Activated CD8-positive, alpha-beta T cell treated with anti-CD3 and anti-CD28 coated beads for 36 hours (primary cell): ENCODE measurements at places on chromosomes 2 and 18. TPM values are rescaled to one million over a fixed set of nuclear protein-coding genes. Genes with fewer than 3 reads are reported as not detected.

DNA sequence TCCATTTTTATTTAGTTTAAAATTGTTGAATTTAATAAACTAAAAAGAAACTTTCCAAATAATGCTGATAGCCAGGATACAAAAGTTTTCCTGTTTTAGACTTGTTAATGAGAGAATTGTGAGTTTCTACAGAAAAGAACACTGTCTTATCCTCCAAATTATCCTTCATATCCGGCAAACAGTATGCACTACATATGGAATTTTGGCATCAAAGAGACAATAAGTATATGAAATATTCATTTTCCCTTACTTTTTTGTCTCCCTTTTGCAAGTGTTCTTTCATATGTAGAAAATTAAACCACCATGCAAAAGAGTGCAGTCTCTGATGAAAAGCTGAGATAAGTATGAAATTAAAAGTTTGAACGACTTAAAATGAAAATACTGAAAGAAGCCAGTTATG is 159.4 kb downstream of the UBE2E3 start:
- H3K27ac ChIP-seq = peak overlapping the region; percentile 19
- peaks cover 72% of the 10 kb centered on the region for H3K4me1 ChIP-seq
- no peaks in the 10 kb centered on the region for H3K27me3 ChIP-seq
- H3K4me3 ChIP-seq = no peak overlapping the region
- DNase-seq = no peak

DNA sequence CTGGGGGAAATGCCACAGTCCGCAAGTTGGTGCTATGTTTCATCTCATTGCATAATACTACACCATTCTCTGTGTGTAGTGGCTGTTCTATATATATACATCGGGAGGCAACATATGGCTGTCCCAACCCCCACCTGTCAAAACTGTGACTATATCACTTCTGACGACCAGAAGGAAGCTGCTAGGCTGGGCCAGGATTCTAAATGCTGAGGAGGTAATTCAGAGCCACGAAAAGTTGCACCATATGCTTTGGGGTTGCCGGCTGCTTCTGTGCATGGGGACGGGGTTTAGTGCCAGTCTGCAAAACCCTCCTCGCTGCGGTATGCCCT is 117.3 kb downstream of the MSH2 start:
- peaks cover 3% of the 10 kb centered on the region for H3K36me3 ChIP-seq
- peak; percentile 19 for DNase-seq
- H3K4me1 ChIP-seq = peaks cover 18% of the 10 kb centered on the region

- peaks cover under 1% of the 10 kb centered on the region for H3K36me3 ChIP-seq
- DNase-seq = peak; percentile 69
- peaks cover 13% of the 10 kb centered on the region for H3K27me3 ChIP-seq
- peaks cover 38% of the 10 kb centered on the region for H3K4me1 ChIP-seq
- H3K4me3 ChIP-seq = peak overlapping the region; percentile 31
Measured at GRCh38 chr18:13217466-13217961, 1.0 kb upstream of the LDLRAD4 start.

GRCh38 chr18:26468931-26469340 is 79.4 kb downstream of the KCTD1 start:
- no peak overlapping the region for H3K4me3 ChIP-seq
- DNase-seq = peak; percentile 16
- no peaks in the 10 kb centered on the region for H3K27me3 ChIP-seq
- no peak overlapping the region for H3K27ac ChIP-seq
- H3K4me1 ChIP-seq = no peaks in the 10 kb centered on the region

- no peak for DNase-seq
- no peaks in the 10 kb centered on the region for H3K4me1 ChIP-seq
- H3K27ac ChIP-seq = no peak overlapping the region
- no peaks in the 10 kb centered on the region for H3K36me3 ChIP-seq
- H3K27me3 ChIP-seq = peaks cover 7% of the 10 kb centered on the region
Measured at GRCh38 chr18:60018618-60019462, 119.0 kb downstream of the PMAIP1 start.

- peaks cover 55% of the 10 kb centered on the region for H3K27me3 ChIP-seq
- no peak overlapping the region for H3K4me3 ChIP-seq
- H3K27ac ChIP-seq = no peak overlapping the region
- H3K36me3 ChIP-seq = no peaks in the 10 kb centered on the region
Measured at GRCh38 chr2:29920130-29920577, 1.2 kb downstream of the ALK start.

DNA sequence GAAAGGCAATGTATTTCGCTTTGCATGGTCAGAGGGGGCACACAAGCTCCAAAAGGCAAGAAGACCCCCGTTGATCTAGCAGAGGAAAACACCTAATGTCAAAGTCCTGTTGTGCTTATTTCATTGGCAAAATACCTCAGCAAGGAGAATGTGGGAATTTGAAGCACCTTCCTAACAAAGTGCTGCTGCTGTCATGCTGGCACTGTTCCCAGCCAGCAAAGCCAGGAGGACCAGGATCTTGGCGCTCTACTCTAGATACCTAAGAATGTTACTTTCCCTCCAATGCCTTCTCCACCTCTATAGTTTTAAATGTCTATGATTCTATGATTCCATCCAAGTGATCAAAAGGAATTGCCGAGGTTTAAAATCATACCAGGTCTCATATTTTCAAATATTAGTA is 867.9 kb upstream of the POU3F3 start:
- H3K4me3 ChIP-seq = no peak overlapping the region
- H3K27ac ChIP-seq = no peak overlapping the region
- H3K36me3 ChIP-seq = no peaks in the 10 kb centered on the region
- H3K4me1 ChIP-seq = no peaks in the 10 kb centered on the region
- no peak for DNase-seq
- H3K27me3 ChIP-seq = no peaks in the 10 kb centered on the region

DNA sequence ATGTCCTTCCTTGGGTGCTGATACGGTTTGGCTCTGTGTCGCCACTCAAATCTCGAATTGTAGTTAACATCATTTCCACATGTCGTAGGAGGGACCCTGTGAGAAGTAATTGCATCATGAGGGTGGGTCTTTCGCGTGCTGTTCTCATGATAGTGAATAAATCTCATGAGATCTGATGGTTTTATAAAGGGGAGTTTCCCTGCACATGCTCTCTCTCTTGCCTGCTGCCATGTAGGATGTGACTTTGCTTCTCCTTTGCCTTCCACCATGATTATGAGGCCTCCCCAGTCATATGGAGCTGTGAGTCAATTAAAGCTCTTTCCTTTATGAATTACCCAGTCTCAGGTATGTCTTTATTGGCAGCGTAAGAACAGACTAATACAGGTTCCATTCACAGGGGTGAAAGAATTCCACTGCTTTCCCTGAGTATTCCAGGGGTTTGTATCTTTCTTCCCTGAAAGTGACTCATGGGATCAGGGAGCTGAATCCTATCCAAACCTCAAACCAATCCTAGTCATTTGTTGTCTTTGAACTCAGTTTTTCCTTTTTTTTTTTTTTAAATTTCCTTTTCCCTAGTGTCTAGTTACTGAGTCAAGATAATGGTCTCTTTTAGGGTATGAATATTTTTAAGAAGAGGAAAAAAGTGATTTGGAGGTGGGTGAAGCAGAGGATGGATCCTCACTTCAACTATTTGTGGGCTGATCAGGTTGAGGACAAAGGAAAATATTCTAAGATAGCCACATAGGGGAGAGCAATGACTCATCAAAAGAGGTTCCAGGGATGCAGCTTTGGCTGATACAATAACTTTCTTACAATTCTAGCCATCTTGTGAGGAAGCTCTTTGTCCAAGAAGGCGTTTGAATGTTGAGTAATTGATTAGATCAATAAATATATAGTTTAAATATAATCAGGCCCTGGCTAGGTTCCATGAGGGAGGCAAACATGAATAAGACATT is 19.5 kb upstream of the KCNE4 start:
- no peak overlapping the region for H3K27ac ChIP-seq
- no peak overlapping the region for H3K4me3 ChIP-seq
- peaks cover 2% of the 10 kb centered on the region for H3K27me3 ChIP-seq
- no peak for DNase-seq

DNA sequence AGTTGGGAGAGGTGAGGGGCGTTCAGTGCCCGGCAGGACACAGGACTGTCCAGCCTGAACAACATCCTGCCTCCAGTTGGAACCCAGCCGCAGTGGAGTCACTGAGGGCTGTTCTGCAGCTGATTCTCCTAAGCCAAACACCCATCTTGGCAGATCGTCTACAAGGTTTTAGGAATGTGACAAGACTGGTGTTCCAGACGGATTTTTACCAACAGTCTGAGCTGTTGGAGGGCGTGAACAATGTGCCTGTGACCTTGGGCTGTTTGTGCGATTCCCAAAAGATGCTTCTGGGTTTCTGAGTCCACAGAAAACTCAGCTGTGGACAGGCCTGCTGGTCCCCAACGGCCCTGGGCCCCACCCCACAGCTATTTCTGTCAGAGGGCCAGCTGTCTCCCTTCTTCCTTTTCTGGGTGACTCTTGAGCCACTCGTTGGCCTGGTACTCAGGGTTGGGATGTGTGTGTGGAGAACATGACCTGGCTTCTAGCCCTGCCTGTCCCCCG is 5.7 kb downstream of the LRRFIP1 start:
- H3K36me3 ChIP-seq = no peaks in the 10 kb centered on the region
- DNase-seq = no peak
- H3K27ac ChIP-seq = no peak overlapping the region

- H3K4me1 ChIP-seq = no peaks in the 10 kb centered on the region
- peak; percentile 49 for DNase-seq
- H3K36me3 ChIP-seq = no peaks in the 10 kb centered on the region
- H3K27ac ChIP-seq = no peak overlapping the region
Measured at GRCh38 chr2:180125245-180125962, 118.3 kb upstream of the CWC22 start.

GRCh38 chr2:54455563-54456361 is at the start of gene SPTBN1:
Gene SPTBN1 (plus strand): TSS chr2:54456327. CDS start chr2:54526419, 70,092 bp downstream.
- H3K36me3 ChIP-seq = no peaks in the 10 kb centered on the region
- no peak within 1 kb of the TSS for H3K27ac ChIP-seq
- peak; percentile 37 for DNase-seq
- H3K4me1 ChIP-seq = peaks cover 16% of the 10 kb centered on the region
- H3K4me3 ChIP-seq = peak within 1 kb of the TSS; percentile 75

- no peak for DNase-seq
- no peaks in the 10 kb centered on the region for H3K36me3 ChIP-seq
- H3K4me3 ChIP-seq = no peak overlapping the region
Measured at GRCh38 chr18:52254367-52254766, 85.6 kb upstream of the DCC start.

DNA sequence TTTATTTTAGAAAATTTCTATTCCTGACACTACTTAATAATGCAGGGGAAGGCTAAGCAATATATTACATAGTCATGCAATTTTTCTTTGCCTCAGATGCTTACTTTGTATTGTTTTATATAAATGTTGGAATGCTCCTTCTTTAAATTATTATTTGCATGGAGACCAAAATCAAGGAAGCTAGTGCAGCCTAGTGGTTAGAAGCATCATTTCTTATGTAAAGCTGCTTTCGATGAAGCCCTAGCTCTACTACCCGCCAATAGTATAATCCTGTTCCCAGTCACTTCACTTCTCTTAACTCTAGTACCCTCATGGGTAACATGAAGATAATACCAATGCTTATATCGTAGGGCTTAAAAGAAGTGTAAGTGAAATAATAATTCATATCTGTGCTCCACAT is 198.9 kb downstream of the LRATD1 start:
- no peaks in the 10 kb centered on the region for H3K27me3 ChIP-seq
- no peak for DNase-seq
- no peaks in the 10 kb centered on the region for H3K4me1 ChIP-seq

GRCh38 chr18:9827793-9828505 is 57.8 kb upstream of the TXNDC2 start:
- peak; percentile 28 for DNase-seq
- no peaks in the 10 kb centered on the region for H3K36me3 ChIP-seq
- H3K4me1 ChIP-seq = no peaks in the 10 kb centered on the region
- H3K27ac ChIP-seq = no peak overlapping the region
- peaks cover 4% of the 10 kb centered on the region for H3K27me3 ChIP-seq
- no peak overlapping the region for H3K4me3 ChIP-seq

DNA sequence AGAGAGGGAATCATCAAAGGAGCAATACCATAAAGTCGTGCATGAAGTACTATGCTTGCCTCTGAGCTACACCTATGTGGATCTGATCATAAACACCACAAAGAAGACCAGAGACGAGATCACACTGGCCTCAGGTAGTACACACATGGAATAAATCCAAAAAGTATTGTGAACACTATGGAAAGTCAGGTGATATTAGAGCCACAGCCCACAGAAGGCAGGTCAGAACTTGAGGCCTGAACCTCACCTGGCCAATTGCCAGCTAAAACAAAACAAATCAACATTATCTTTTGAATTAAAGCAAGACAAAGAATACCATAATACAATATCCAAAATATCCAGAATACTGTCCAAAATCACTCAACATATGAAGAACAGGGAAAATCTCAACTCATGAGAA is 371.1 kb downstream of the NCKAP5 start:
- H3K36me3 ChIP-seq = no peaks in the 10 kb centered on the region
- DNase-seq = no peak
- H3K4me1 ChIP-seq = no peaks in the 10 kb centered on the region
- no peak overlapping the region for H3K27ac ChIP-seq

- no peaks in the 10 kb centered on the region for H3K27me3 ChIP-seq
- H3K4me1 ChIP-seq = no peaks in the 10 kb centered on the region
- H3K27ac ChIP-seq = no peak overlapping the region
Measured at GRCh38 chr2:232688201-232688600, 8.9 kb upstream of the GIGYF2 start.

GRCh38 chr18:41829647-41830516 is 125.2 kb upstream of the PIK3C3 start:
- no peak overlapping the region for H3K4me3 ChIP-seq
- no peaks in the 10 kb centered on the region for H3K4me1 ChIP-seq
- no peaks in the 10 kb centered on the region for H3K27me3 ChIP-seq

DNA sequence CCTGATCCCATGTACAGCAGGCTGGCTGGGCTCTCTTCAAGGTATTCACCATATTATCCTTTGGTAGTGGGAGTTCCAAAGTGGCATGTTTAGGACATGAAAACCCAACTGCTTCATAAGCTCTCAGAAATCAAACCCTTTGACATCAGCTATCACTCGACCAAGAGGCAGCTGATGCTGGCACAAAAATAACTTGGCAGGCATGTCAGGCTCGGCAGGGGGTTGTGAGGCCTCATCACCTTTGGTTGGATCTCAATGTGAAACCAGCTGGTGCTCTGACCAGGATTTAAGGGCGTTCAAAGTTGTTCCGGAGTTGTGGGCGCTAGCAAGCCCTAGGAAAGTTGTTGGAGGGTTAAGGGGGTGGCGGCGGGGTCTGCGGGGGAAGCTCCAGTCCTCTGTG is 171.9 kb downstream of the FHOD3 start:
- no peak overlapping the region for H3K4me3 ChIP-seq
- no peak overlapping the region for H3K27ac ChIP-seq
- H3K27me3 ChIP-seq = peaks cover 4% of the 10 kb centered on the region
- no peak for DNase-seq
- H3K4me1 ChIP-seq = no peaks in the 10 kb centered on the region
- H3K36me3 ChIP-seq = no peaks in the 10 kb centered on the region

DNA sequence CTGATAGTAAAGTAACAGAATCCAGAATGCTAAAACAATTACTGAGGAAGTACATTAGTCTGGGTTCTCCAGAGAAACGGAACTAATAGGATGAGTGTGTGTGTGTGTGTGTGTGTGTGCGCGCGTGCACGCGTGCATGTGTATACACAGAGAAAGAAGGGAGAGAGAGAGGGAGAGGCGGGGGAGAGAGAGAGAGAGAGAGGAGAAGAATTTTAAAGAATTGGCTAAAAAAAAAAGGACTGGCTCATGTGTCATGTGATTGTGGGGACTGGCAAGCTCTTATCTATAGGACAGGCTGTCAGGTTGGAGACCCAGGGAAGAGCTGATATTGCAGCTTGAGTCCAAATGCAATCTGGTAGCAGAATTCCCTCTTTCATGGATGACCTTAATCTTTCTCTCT is 976.2 kb upstream of the CDH2 start:
- no peaks in the 10 kb centered on the region for H3K27me3 ChIP-seq
- H3K4me3 ChIP-seq = no peak overlapping the region
- no peak for DNase-seq
- H3K4me1 ChIP-seq = no peaks in the 10 kb centered on the region
- no peak overlapping the region for H3K27ac ChIP-seq
- H3K36me3 ChIP-seq = no peaks in the 10 kb centered on the region

The ACVR1C gene
- 2.2 TPM for total RNA-seq

The DSG1 gene
- total RNA-seq = not detected

The PPP4R1 gene
- 31.7 TPM for total RNA-seq

The COLEC12 gene
- not detected for total RNA-seq

The GPR45 gene
- total RNA-seq = not detected

The LRRC30 gene
- not detected for total RNA-seq
